ENCODE measurements at places on chromosomes 1 and 21. TPM values are rescaled to one million over a fixed set of nuclear protein-coding genes. Genes with fewer than 3 reads are reported as not detected.

DNA sequence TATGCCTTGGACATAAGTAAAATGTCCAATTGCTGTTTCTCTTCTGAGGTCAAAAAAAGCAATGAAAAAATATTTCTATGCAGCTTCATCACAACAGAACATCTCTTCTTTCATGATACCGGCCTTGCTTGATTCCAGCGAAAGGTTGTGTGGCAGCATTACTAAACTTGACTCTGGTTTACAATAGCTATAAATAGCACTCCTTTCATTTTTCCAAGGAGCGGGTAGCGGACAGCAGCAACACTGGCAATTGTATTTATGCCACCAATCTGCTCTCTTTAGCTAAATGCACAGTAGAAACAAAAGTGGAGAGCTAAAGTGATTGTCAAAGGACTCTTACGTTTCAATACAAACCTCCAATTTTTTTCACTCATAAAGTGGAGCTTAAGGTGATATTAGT lies 7.5 kb upstream of the DAB1 start:
- no peak for DNase-seq

GRCh38 chr1:42690477-42691156 lies 8.4 kb downstream of the YBX1 start:
- DNase-seq: no peak

Gene ST6GALNAC5
- total RNA-seq: 0.24 TPM

Gene IFNLR1
- total RNA-seq: 8.1 TPM

DNA sequence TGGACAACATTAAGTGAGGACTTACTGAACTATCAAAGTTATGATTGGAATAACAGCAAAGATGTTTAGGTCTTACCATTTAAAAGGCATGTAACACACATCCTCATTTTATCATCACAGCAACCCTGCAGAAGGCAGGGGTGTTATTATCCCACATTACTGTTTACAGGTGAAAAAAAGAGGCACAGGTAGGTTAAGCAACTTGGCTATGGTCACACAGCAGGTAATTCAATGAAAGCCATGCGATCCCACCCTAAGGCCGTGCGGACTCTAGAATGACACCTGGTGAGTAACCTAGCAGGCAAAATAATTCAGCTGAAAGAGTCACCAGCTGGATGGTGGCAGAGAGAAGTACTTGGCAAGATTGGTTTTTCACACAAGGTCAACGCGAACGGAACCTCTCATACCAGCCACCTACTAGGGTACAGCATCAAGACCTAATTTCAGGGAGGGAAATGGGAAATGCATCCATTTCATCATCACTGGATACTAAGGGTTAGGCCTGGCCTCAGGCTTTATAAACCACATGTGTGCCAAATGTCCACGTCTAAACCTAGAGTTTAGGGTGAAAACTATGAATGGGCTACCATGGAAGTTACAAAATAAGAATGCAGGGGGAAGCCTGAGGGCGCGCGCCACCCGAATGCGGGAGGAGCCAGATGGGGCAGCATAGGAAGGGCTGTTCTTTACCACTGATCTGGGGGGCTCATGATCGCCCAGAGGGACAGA lies 85.3 kb downstream of the SLC66A1 start:
- DNase-seq: no peak

Gene AADACL4
- not detected for total RNA-seq

Gene PCAT6
- 3.6 TPM for total RNA-seq

DNA sequence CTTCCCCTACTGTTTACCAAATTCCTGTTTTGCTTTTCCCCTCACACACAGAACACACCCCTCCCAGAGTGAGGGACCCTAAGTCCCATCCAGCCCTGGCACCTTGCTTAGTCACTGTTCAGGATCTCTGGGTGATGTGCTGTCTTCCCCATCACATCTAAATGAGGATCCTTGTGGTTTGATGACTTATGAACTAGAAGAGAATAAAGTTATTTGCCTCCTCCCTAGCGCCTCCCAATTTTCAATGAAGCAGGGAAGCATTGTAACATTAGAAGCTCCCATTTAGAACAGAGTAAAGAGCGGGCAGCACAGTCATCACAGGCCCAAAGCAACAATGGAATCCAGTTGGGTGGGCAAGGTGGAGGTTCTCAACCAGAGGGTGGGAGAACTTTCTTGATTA lies 27.0 kb downstream of the DISC1 start:
- DNase-seq: no peak

- DNase-seq: no peak
Observed at GRCh38 chr1:232476538-232476950, 153.4 kb downstream of the SIPA1L2 start.

Gene HSD3B1
- not detected for total RNA-seq

DNA sequence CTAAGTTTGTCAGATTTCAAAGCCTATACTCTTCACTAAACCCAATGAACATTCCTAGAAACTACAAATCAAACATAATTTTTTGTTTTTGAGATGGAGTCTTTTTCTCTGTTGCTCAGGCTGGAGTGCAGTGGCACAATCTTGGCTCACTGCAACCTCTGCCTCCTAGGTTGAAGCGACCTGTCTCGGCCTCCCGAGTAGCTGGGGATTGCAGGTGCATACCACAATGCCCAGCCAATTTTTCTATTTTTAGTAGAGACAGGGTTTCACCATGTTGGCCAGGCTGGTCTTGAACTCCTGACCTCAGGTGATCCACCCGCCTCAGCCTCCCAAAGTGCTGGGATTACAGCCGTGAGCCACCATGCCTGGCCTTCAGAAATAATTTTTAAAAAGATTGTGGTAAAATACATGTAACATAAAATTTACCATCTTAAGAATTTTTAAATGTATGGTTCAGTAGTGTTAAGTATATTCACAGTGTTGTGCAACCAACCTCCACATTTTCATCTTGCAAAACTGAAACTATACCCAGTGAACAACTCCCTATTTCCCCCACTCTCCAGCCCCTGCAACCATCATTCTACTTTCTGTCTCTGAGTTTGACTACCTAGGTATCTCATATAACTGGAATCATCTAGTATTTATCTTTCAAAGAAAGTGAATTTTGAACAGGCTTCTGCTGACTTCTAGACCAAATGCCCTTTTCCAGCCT lies 2.7 kb upstream of the CFAP141 start:
- DNase-seq: no peak

Data from PC-9 (cell line).